OCI-LY7 (cell line): ENCODE measurements at places on chromosomes 6 and 20.
A peak's percentile ranks its signal among the peaks of the same experiment; 100 is the strongest.

DNA sequence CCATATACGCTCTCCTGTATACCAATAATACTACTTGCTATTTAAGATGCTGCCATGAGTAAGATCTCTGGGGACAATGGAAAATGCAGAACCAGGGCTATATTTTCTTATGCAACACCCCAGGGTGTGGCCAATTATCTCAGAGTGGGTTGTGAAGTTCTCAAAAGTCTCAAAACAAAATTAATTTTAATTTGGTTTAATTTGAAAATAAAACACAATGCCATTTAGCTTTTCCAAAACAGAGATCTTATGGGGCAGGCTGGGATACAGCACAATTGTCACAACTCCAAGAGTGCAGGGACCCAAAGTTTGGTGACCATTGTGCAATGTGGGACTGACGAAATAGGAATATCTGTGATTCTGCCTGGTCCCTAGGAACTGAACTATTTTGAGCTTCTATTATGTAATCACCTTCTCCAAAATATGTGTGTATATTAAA lies 43.1 kb downstream of the MBOAT1 start:
- DNase-seq, result no peak

DNA sequence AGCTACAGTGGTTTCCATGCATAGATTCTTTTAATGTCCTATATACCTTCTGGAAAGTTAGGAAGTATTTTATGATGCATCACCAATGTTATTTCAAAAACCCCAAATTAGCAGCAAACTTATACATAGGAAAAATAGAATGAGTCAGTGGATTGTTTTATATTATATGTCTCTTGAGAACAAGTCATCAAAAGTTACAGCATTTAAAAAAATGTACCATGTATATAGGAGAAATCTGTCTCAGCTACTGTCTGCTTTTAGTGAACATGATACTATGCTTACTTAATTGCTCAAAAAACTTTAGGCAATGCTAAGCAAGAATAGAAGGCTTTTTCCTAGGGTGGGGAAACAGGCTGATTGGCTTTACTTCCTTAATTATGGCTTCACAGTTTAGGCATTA lies 365.3 kb downstream of the SAMD5 start:
- no peak for DNase-seq

DNA sequence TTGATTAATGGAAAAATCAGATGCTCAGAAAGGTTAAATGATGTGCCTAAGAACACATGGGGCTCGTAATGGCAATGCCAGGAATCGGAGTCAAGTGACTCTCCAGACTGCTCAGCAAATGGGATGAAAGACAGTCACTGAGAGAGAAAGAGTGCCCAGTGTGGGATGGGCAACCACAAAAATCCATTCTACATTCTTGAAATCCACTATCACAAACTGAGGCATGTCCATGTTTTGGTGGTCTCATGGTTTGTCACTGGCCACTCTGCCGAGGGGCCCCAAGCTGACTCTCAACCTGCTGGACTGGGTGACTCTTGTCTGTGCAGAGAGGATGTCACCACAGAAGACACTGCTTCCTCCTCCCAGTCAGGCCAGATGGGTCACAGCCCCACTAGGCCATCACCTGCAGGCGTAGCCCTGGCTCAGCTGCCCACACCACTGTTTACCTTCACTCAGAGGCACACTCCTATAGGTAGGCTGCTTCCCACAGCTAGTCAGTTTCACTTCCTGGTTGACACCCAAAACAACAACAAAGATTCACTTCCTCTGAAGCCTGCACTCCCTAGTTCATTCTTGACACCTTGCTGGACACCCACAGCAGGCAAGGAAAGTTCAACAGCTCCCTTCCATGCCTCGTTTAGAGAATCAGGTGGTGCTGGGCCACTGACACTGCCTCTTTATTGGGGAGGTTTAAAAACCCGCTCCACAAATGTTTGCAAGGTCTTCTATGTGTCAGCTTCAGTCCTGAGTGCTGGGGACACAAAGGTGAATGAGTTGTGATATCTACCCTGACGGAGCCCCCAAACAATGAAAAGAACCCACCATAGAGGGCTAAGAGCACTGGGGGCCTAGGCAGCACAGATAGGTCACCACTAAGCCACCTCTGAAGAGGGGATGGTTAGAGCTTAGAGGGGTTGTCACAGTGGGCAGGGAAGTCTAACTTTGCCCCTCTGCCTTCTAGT lies 21.7 kb downstream of the MAP1LC3A start:
- DNase-seq, result peak; percentile 72

DNA sequence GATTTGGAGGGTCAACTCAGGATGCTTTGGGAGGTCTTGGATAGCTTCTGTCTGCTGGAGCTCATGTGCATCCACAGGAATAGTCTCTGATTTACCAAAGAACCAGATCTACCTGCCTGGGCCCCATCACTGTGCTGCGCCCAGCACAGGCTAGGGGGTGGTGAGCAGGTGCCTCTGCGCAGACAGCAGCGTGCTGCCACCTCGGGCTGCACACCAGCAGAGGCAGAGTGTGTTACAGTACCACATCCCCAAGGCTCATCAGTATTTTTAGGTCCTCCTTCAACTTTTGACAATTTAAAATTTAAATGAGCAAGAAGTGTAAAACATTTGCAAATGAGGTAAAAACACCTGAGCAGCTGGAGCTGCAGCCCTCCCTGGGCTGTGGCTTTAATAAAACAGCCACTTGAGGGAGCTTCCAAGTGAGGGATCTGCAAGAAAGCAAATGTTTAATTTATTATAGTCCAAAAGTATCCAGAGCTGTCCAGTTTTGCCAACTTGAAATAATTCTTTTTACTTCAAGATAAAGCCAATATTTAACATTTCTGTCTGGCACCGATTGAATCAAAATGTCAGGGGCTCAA lies 324.9 kb downstream of the ZFAND3 start:
- no peak for DNase-seq

GRCh38 chr6:156687789-156688619 lies 89.2 kb upstream of the ARID1B start:
- DNase-seq, result peak; percentile 32
